ENCODE measurements at places on chromosomes 3 and 15.

GRCh38 chr15:101025501-101025885 is 106.3 kb downstream of the LRRK1 start:
- DNase-seq: no peak

DNA sequence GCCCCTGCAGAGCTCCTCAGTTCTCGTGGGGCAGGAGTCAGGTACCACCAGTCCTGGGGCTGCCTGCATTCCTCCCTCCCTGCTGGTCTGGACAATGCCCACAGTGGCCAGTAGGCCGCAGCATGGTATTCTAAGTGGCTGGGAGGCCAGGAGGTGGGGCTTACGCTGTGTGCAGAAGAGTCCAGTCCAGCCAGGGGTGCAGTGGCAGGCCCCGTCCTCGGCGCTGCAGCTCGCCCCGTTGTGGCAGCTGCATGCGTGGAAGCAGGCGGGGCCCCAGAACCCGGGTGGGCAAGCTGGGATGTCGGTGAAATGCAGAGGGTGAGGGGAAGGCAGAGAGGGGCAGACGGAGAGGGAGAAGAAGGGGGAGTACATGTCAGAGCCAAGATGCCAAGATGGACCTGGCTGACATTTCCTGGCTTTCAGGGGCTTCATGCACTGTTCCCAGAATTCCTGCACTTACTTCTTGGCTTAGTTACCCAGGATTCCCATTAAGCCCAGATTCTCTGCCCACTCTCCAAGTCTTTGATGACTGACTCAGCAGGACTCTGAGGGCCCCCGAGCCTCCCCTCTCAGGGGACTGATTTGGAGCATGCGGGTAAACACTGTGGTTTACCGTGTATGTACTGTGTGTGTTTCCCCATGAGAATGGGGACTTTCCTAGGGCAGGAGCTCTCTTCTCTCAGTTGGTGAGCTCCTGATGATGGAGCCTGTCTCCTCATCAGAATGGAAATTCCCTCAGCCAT is 47.5 kb downstream of the RAB11A start:
- peak; percentile 68 for DNase-seq

GRCh38 chr15:70023769-70024491 is 73.8 kb downstream of the TLE3 start:
- no peak for DNase-seq

GRCh38 chr3:170780955-170781354 is 89.0 kb downstream of the RPL22L1 start:
- DNase-seq: no peak

- DNase-seq: no peak
These were observed 17.8 kb downstream of the TTC14 start for GRCh38 chr3:180619723-180620122.

GRCh38 chr3:112682361-112682760 is 41.4 kb upstream of the CCDC80 start:
- no peak for DNase-seq

- no peak for DNase-seq
These were observed 113.1 kb upstream of the C15orf61 start for GRCh38 chr15:67407786-67408185.

DNA sequence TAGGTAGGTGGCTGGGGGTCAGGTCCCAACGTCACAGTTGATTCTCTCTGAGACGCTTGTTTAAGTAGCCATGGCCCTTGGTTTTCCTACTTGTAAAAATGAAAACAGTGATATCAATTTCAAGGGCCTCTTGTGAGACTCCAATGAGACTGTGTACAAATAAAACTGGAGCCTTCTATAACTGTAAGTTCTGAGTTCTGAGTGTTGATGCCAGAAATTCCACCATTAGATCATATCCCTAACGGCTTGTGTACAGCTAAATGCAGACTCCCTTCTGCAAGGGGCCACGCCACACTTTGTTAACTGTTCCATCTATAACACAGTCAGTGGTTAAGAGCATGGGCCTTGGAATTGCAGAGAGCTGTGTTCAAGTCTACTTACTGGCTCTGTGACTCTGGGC is 267.3 kb downstream of the TLE3 start:
- DNase-seq: no peak

- no peak for DNase-seq
These were observed 107.4 kb downstream of the LMLN start for GRCh38 chr3:198067416-198067815.

GRCh38 chr15:100781061-100781960 is 98.3 kb upstream of the ALDH1A3 start:
- DNase-seq: no peak

- DNase-seq: no peak
These were observed 82.1 kb downstream of the IL5RA start for GRCh38 chr3:3027976-3028567.

GRCh38 chr15:60932051-60932915 is 296.8 kb downstream of the RORA start:
- peak; percentile 30 for DNase-seq

DNA sequence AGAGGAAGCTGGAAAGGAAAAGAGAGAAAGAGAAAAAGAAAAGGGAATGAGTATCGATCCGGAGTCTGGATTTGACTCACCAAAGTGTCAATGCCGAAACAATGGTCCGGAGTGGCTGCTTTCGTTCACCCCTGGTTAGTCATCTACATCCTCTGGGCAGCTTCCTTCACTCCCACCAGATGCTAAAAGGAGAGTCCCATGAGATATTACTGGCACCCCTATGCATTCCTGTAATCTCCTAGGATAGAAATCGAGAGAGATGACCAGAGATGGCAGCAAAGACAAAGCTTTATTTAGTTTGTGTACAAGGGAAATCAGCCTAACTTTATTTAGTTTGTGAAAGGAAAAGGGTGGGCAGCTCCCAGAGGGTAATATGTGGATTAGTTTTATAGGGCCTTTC is 622.2 kb downstream of the ZPLD1 start:
- no peak for DNase-seq

GRCh38 chr3:33441225-33441976 is 1.2 kb upstream of the UBP1 start:
- no peak for DNase-seq

- DNase-seq: no peak
These were observed 174.9 kb downstream of the TNIK start for GRCh38 chr3:171285287-171285686.

DNA sequence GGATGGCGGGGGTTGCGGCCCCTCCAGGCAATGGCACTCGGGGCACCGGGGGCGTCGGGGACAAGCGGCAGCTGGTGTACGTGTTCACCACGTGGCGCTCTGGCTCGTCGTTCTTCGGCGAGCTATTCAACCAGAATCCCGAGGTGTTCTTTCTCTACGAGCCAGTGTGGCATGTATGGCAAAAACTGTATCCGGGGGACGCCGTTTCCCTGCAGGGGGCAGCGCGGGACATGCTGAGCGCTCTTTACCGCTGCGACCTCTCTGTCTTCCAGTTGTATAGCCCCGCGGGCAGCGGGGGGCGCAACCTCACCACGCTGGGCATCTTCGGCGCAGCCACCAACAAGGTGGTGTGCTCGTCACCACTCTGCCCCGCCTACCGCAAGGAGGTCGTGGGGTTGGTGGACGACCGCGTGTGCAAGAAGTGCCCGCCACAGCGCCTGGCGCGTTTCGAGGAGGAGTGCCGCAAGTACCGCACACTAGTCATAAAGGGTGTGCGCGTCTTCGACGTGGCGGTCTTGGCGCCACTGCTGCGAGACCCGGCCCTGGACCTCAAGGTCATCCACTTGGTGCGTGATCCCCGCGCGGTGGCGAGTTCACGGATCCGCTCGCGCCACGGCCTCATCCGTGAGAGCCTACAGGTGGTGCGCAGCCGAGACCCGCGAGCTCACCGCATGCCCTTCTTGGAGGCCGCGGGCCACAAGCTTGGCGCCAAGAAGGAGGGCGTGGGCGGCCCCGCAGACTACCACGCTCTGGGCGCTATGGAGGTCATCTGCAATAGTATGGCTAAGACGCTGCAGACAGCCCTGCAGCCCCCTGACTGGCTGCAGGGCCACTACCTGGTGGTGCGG is 1.9 kb downstream of the CHST2 start:
- peak; percentile 73 for DNase-seq

GRCh38 chr15:41286665-41287333 is 45.6 kb downstream of the OIP5 start:
- DNase-seq: no peak

GRCh38 chr3:64444490-64445108 is 219.3 kb upstream of the PRICKLE2 start:
- DNase-seq: no peak
